ENCODE measurements at places on chromosomes 11 and 22. TPM values are rescaled to one million over a fixed set of nuclear protein-coding genes. Genes with fewer than 3 reads are reported as not detected.

Gene SLC22A9
- 0.72 TPM for total RNA-seq

Gene ABTB2
- 9.8 TPM for total RNA-seq

Gene NFAM1
- total RNA-seq: 3.9 TPM

Gene TYR
- total RNA-seq: not detected

Gene DLG2
- total RNA-seq: 4.4 TPM

Gene OOSP4B
- not detected for total RNA-seq

Gene OR2D2
- not detected for total RNA-seq

Gene C11orf65
- 0.58 TPM for total RNA-seq

Gene MUC5AC
- total RNA-seq: 18.6 TPM

Gene LRRC4C
- 2.2 TPM for total RNA-seq

Gene FBLN1
- total RNA-seq: 427 TPM

Gene GLB1L3
- total RNA-seq: not detected

Gene EIF3M
- total RNA-seq: 157 TPM

Gene TNNI2
- total RNA-seq: 73.7 TPM

Gene TSGA10IP
- not detected for total RNA-seq

Gene RAG2
- not detected for total RNA-seq

Gene MRPL49
- 46.5 TPM for total RNA-seq

Gene TTC28
- 32.7 TPM for total RNA-seq

Gene GTSE1
- total RNA-seq: 1.3 TPM

Gene CHRM4
- total RNA-seq: not detected

Gene MIF
- 668 TPM for total RNA-seq

Data from mucosa of gallbladder (tissue), 1 donor.